NCI-H345 (cell line): ENCODE measurements at places on chromosomes 5 and 9.

GRCh38 chr9:19320495-19320894 is 59.5 kb downstream of the RPS6 start:
- no peak for DNase-seq

DNA sequence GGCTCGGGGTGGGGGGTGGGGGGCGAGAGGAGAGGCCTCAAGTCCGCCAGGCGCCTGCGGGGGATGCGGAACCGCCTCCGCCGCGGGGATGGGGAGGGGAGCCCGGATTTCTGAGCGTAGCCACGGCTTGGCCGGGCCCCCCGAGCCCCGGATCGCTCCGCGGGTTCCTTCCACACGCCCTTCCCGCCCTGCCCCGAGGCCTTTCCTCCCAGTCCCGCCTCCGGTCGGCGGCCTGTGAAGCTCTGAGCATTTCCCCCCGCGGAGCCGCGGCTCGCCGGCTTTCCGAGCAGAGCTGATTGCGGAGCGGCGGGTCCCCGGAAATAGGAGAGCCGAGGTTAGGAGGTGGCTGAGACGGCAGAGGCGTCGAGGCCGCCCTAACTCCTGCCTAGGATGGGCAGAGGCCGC is 6.1 kb downstream of the IRX4 start:
- DNase-seq = no peak

DNA sequence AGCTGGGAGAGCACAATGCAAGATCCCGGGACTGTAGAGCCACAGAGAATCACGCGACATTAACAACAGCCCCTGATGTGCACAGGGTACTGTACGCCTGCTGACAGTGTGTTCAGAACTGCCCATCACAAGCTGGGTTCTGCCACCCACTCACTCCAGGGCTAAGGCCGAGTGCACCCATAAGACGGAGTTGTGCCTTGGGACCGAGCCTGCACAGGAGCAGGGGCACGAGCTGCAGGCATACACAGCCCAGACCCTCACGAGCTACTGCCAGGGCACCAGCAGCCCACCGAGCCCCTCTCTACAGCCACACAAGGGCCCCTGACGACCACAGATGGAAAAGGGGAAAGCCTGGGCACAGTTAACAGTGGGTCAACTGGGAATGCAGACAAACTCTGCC is 67.8 kb downstream of the CAMSAP1 start:
- DNase-seq = no peak

DNA sequence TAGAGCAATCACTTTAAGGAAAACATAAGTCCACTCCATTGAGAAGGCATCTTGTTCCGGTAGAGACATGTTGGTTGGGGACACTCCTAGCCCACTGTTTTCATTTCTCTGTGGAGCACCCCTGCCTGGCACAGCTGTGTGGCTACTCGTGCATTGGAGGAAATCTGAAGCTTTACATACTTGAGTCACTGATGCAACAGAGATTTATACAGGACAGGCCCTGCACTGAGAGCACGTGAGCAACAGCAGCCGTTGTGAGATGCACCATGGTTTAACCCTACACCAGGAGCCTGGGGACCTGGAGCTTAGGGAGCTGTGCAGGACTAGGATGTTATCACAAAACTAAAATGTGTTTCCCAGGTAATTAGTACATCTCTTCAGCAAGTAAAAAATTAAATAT is 230.7 kb upstream of the IRX1 start:
- no peak for DNase-seq

GRCh38 chr5:126961702-126962101 is 68.7 kb downstream of the MARCHF3 start:
- peak; percentile 68 for DNase-seq

DNA sequence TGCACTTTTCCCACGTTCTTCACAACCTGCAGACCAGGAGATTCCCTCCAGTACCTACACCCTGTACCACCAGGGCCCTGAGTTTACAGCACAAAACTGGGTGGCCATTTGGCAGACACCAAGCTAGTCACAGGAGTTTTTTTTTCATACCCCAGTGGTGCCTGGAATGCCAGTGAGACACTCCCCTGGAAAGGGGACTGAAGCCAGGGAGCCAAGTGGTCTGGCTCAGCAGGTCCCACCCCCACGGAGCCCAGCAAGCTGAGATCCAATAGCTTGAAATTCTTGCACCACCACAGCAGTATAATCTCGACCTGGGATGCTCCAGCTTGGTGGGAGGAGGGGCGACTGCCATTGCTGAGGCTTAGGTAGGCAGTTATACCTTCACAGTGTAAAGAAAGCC is 26.3 kb upstream of the SMC5 start:
- no peak for DNase-seq

- DNase-seq = no peak
These were observed 53.2 kb downstream of the UBAP2 start for GRCh38 chr9:33995449-33995848.

GRCh38 chr5:58649716-58650115 is 66.8 kb downstream of the RAB3C start:
- no peak for DNase-seq

- DNase-seq = no peak
These were observed 81.9 kb upstream of the SLC30A5 start for GRCh38 chr5:69011910-69012309.

DNA sequence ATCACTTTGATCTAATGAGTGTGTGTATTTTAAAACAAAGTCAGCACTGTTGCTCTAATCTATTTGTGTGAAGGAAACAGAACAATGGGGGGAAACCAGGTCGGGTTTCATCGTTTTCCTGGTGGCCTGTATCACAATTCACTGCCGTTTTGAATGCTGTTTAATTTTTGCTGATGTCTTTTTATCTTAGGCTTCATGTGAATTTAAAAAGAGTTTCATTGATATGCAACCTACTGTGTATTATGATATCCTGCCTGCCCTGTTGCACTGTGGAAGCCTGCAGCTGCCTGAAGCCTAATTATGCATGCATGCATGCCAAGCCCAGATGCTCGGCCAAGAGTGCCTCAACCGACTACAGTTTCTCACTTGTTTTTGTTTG is 307.5 kb downstream of the ZNF608 start:
- peak; percentile 56 for DNase-seq

DNA sequence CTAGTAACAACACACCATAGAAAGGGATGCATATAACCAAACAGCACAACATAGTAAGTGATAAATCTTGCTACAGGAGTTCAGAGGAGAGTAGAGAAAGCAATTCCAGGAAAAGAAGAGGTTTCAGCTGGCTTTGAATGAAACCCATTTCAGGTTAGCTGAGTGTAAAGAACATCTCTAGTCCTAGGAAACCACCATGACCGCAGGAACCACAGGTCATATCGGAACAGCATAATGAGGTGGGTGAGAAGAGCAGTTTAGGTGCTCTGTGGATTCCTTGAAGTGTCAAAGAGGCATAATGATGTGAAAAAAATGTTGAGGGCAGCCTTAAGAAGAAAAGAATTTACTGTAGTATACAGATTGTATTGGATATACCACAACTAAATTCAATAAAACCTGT is 507.5 kb downstream of the MTRR start:
- DNase-seq = no peak

DNA sequence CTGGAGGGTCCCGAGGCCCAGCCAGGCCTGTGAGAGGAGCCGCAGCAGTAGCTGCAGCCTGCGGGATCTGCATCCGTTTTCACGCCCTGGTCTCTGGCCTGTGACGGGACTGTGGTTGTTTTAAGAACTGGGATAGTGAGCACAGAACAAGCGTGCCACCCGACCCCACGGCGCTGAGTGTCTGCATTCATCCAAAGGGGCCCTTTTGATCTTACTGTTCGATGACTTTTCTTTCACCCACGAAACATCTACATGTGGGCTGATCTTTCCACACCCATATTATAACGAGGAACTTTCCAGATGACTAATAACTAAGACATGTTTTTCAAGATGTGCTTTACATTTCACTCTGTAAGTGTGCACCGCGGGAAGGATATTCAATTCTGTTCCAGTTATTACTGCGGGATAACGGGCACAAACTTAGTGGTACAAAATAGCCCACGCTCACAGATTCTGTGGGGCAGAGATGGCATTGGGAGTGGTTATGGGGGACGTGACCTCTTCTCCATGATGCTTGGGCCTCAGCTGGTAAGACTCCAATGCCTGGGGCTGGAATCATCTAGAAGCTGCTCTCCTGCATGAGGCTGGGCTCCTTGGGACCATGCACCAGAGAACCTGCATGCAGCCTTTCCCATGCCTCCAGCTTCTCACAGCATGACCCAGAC is 165.0 kb downstream of the SYK start:
- DNase-seq = no peak

DNA sequence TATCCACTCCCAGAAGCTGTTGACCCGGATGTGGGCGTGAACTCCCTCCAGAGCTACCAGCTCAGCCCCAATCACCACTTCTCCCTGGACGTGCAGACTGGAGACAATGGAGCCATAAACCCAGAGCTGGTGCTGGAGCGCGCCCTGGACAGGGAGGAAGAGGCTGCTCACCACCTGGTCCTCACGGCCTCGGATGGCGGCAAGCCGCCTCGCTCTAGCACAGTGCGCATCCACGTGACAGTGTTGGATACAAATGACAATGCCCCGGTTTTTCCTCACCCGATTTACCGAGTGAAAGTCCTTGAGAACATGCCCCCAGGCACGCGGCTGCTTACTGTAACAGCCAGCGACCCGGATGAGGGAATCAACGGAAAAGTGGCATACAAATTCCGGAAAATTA is 834 bp downstream of the PCDHGA8 start:
- DNase-seq = no peak

- no peak for DNase-seq
These were observed 416.9 kb downstream of the RAB3C start for GRCh38 chr5:58999804-59000203.

DNA sequence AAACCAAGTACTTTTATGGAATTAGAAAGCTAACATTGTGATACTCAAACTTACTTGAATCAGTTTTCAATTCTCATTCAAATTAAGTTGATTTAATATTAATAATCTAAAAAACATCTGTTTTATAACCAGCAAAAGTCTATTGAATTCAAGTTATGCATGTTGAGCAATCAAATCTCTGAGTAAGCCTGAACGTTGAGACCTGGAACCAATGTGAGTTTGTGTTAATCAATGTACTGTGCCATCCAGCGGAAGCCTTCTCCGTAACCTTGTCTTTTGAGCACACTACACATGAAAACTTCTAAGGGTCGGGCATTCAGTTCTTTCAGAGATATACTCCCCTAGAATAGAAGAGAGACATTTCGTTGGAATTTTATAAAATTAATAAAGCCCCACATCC is 25.9 kb downstream of the SAR1B start:
- DNase-seq = no peak

GRCh38 chr5:104498281-104498680 is 935.7 kb upstream of the NUDT12 start:
- DNase-seq = no peak

- DNase-seq = no peak
These were observed 261.0 kb downstream of the ROR2 start for GRCh38 chr9:91689006-91689405.

GRCh38 chr5:179914032-179914755 is 6.5 kb upstream of the TBC1D9B start:
- DNase-seq = no peak

GRCh38 chr9:8401961-8402705 is 602.6 kb upstream of the DMAC1 start:
- peak; percentile 36 for DNase-seq

DNA sequence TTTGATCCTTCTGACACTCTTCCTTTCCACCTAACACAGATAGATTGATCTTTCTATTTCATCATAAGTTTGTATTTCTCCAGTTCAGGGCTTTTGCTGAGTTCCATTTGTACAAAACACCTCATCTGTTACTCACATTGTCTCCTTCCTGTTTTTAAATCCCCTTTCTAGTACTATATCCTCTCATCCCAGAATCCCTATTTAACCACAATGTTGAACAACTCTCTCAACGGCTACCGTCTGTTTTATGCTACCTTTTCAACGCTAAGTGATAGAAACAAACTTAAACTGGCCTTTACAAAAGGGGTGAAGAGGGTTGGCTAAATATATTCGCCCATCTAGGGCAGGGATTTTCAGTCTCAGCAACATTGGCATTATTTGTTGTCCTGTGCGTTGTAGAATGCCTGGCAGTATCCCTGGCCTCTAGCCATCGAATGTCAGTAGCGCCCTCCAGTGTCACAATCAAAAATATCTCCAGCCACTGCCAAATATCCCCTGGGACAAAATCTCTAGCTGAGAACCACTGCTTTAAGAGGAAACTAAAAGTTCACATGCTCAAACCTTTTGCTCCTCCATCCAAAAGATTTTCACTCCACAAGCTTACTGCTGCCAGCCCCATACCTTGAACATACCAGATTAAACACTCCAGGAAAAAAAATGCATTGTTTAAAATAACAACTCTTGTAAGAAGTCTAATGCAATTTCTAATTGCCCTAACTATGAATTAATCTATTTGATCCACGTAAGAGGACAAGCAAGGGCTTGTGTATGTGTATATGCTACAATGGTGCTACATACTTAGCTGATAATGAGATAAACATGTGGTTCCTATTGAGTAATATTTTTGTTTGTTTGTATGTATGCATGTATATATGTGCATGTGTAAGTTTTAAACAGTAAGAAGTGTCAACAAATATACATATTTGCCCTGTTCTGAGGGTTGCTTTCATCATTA is 344.0 kb downstream of the PTPRD start:
- DNase-seq = peak; percentile 62

DNA sequence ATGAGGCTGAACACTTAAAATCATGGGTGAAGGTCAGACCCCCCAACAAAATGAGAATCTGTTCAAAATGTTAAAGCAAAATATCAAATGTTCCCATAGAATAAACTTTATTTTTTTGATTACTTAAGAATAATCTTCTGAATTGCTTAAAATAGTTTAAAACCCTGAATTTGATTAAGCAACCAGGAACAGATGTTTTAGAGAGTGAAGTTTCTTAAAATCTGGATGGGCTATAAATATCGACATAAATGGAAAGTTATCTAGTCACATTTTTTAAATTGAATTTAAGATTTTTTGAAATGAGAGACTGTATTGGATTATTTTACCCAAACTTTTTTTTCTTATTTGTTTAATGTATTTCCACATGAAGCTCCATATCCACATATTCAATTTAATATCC is 98.5 kb downstream of the ADAMTS12 start:
- no peak for DNase-seq

GRCh38 chr5:172050080-172050479 is 43.6 kb upstream of the FBXW11 start:
- DNase-seq = no peak

DNA sequence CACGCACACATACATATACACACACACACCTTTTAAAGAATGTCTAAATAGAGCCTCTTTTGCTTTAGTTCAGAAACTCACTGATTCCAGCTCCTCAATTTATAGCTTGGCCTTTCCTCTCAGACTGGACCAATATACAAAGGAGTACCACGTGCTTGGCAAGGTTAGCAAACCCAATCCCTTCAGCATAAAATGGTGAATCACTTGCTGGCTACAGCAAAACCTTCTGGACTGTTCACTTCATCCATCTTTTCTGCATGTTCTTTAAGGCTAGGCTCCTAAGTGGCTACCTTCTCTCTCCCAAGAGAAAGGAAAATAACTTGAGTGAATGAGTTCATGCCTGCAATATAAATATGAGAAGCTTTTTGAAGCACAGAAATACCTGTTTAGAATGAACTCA is 109.7 kb downstream of the LPAR1 start:
- no peak for DNase-seq

GRCh38 chr5:143870871-143871632 is 59.1 kb downstream of the HMHB1 start:
- no peak for DNase-seq

- no peak for DNase-seq
These were observed 205.6 kb upstream of the DMRTA1 start for GRCh38 chr9:22241024-22241423.

GRCh38 chr5:113776832-113777525 is 263.5 kb downstream of the YTHDC2 start:
- DNase-seq = no peak

GRCh38 chr5:67081261-67081660 is 115.3 kb downstream of the CD180 start:
- no peak for DNase-seq

- no peak for DNase-seq
These were observed 13.8 kb upstream of the RANBP17 start for GRCh38 chr5:170848033-170848432.
